ENCODE measurements at places on chromosomes 6 and 20. TPM values are rescaled to one million over a fixed set of nuclear protein-coding genes. Genes with fewer than 3 reads are reported as not detected.

ZC3H12D gene
- 0.42 TPM for polyA plus RNA-seq

IL17F gene
- polyA plus RNA-seq = not detected

CFAP61 gene
- polyA plus RNA-seq = 0.35 TPM

- no peak for DNase-seq
Observed at GRCh38 chr20:41770427-41770826, 152.2 kb upstream of the CHD6 start.

ABHD16B gene
- polyA plus RNA-seq = 0.68 TPM

DNA sequence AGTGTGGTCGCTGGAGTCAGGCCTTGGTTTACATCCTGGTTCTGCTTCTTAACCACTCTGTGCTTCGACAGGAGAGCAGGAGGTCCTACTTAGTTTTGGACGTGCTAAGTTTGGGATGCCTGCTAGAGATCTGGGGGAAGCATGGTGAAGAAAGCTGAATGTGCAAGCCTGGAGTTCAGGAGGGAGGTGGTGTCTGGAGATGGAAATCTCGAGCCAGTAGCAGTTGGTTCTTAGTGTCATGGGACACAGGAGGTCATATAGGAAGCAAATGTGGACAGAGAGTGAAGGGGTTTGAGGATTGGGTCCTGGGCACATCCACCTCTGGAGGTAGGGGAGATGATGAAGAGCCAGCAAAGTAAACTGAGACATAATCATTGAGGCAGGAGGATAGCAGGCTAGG, 131.4 kb downstream of the SYCP2 start:
- no peak for DNase-seq

DNA sequence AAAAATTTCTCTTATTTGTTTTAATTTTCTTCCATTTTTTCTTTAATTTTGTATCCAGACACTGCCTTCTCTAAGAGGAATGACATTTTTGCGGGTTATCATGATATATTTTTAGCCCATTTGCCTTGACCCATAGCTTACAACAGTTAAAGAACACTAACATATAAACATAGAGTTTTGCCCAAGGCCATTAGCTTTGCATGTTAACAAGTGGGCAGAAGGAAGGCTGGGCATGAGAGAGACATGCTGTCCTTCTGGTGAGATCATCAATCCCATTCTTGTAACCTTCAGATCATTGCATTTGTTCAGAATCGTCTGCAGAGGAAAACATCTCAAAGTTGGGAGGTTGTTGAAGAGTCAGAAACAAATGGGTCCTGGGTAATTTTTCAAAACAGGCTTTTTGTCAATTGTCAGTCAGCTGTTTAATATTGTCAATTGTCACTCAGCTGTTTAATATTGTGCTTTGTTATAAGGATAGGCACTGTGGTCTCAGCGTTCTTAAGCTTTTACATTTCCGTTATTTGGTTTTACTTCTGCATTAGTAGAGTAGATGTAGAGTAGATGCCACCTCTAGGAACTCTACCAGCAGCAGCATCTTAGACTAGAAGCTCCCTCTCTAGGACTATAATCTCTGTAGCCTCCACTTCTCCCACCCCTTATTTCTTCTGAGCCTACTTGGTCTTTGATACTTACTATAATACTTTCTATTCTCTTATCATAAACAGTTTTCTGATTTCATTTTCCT, 243.1 kb downstream of the ESR1 start:
- no peak for DNase-seq

DNA sequence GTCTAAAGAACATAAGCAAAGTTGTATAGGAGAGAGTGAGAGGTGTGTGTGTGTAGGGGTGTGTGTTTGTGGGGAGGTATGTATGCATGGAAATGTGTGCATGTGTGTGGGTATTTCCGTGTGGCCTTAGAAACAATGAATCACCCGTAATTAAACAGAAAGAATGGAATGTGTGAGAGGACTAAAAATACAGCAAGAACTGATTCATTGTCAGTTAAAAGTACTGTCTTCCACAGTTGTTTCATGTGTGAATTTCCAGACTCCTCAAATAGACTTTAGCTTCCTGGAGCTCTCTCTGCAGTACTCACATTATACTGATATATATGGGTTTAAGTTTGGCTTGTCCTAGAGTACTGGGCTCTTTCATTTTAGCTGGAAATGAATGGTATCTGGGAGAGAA, 145.7 kb downstream of the RIMS1 start:
- no peak for DNase-seq

GRCh38 chr6:168127384-168127868, 48.4 kb upstream of the FRMD1 start:
- DNase-seq = no peak

SLC22A3 gene
- 9.1 TPM for polyA plus RNA-seq

DNA sequence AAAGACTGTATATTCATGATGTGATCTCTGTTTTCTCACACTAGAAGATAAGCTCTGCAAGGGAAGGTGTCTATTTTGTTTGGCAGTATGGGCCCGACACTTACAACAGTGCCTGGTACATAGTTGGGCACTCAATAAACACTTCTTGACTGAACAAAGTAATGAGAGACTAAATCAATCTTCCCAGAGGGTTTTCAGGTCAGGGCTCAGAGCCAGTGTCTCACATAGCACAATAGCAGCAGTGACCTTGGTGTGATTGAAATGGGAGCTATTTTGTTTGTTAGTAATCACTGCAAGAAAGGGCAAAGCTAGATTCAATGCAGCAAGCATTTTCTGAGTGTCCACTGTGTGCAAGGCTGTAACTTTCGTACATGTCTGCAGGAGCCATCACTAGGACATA, 26.4 kb upstream of the GCM1 start:
- DNase-seq = no peak

- no peak for DNase-seq
Observed at GRCh38 chr6:168027521-168027920, 30.1 kb downstream of the KIF25 start.

GRCh38 chr20:61297491-61297890, 45.4 kb downstream of the CDH4 start:
- DNase-seq = no peak

- no peak for DNase-seq
Observed at GRCh38 chr6:97668716-97669115, 385.7 kb upstream of the MMS22L start.

- DNase-seq = no peak
Observed at GRCh38 chr20:40993794-40994540, 34.7 kb upstream of the TOP1 start.
